ENCODE measurements at places on chromosomes 3 and 15.

DNA sequence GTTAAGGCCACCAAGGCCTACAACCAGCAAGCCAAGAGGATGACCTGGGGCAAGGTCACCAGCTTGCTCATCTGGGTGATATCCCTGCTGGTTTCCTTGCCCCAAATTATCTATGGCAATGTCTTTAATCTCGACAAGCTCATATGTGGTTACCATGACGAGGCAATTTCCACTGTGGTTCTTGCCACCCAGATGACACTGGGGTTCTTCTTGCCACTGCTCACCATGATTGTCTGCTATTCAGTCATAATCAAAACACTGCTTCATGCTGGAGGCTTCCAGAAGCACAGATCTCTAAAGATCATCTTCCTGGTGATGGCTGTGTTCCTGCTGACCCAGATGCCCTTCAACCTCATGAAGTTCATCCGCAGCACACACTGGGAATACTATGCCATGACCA lies 3.6 kb downstream of the CXCR6 start:
- DNase-seq = no peak
- H3K36me3 ChIP-seq = peaks cover 10% of the 10 kb centered on the region
- H3K27me3 ChIP-seq = no peaks in the 10 kb centered on the region
- no peaks in the 10 kb centered on the region for H3K4me1 ChIP-seq
- H3K27ac ChIP-seq = no peak overlapping the region
- H3K4me3 ChIP-seq = no peak overlapping the region

- H3K4me3 ChIP-seq = no peak overlapping the region
- H3K4me1 ChIP-seq = no peaks in the 10 kb centered on the region
- no peaks in the 10 kb centered on the region for H3K27me3 ChIP-seq
- no peaks in the 10 kb centered on the region for H3K36me3 ChIP-seq
- H3K27ac ChIP-seq = no peak overlapping the region
These were observed 3.7 kb upstream of the CPA3 start for GRCh38 chr3:148861277-148861869.

GRCh38 chr3:38117748-38118420 lies 19.0 kb downstream of the ACAA1 start:
- peak overlapping the region; percentile 7 for H3K27ac ChIP-seq
- peaks cover 37% of the 10 kb centered on the region for H3K4me1 ChIP-seq
- H3K4me3 ChIP-seq = no peak overlapping the region
- H3K36me3 ChIP-seq = peaks cover 35% of the 10 kb centered on the region
- no peaks in the 10 kb centered on the region for H3K27me3 ChIP-seq
- DNase-seq = peak; percentile 85

- no peak overlapping the region for H3K4me3 ChIP-seq
- peak; percentile 69 for DNase-seq
- H3K27me3 ChIP-seq = no peaks in the 10 kb centered on the region
- no peaks in the 10 kb centered on the region for H3K36me3 ChIP-seq
- H3K4me1 ChIP-seq = no peaks in the 10 kb centered on the region
These were observed 62.1 kb upstream of the XCR1 start for GRCh38 chr3:46089237-46090011.

DNA sequence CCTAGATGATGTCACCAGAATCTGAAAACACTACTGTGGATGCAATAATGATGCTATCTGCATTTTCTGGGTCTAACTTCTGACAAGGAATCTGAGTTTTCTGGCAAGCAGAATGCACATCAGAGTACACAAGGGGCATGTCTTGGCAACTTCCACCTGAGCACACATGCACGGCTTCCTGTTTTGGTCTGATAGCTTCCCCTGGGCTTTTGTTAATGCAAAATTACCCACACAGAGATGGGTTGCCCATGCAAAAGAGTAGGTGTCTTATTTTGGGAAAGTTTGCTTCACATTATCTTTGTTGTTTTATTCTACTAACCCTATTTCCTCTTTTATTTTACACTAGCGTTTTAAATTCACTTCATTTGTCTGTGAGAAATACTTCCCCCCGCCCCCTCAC lies 74.2 kb upstream of the SATB1 start:
- no peaks in the 10 kb centered on the region for H3K4me1 ChIP-seq
- DNase-seq = no peak
- H3K27me3 ChIP-seq = no peaks in the 10 kb centered on the region
- no peak overlapping the region for H3K27ac ChIP-seq
- H3K4me3 ChIP-seq = no peak overlapping the region

GRCh38 chr3:169581633-169582032 lies 81.9 kb downstream of the MECOM start:
- H3K4me3 ChIP-seq = no peak overlapping the region
- no peaks in the 10 kb centered on the region for H3K4me1 ChIP-seq
- H3K36me3 ChIP-seq = no peaks in the 10 kb centered on the region
- DNase-seq = no peak

- no peaks in the 10 kb centered on the region for H3K36me3 ChIP-seq
- H3K27ac ChIP-seq = no peak overlapping the region
These were observed 180.3 kb upstream of the TSC22D2 start for GRCh38 chr3:150227839-150228238.

- peak overlapping the region; percentile 67 for H3K4me3 ChIP-seq
- H3K4me1 ChIP-seq = no peaks in the 10 kb centered on the region
- no peak for DNase-seq
These were observed 714 bp downstream of the ECT2 start for GRCh38 chr3:172751175-172751704.

- H3K36me3 ChIP-seq = no peaks in the 10 kb centered on the region
- no peaks in the 10 kb centered on the region for H3K27me3 ChIP-seq
- no peak overlapping the region for H3K27ac ChIP-seq
- peaks cover 8% of the 10 kb centered on the region for H3K4me1 ChIP-seq
- DNase-seq = no peak
These were observed 87.7 kb upstream of the KLF13 start for GRCh38 chr15:31238906-31239305.

DNA sequence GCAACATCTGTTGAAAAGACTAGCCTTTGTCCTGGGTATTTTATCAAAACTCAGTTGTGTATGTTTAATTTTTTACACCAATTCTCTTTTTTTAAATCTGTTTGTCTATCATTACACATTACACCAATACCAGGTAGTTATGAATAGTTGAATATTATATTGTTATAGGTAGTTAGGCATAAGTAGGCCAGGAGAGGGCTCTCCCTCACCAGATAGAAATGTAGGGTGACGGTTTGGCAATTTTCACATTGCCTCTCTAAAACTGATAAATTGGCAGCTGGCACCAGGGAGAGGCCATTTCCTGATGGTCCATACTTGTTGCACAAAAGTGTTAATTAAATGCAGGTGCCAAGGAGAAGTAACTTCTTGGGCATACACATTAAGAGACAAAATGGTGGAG lies 483.1 kb upstream of the EPHA6 start:
- H3K4me3 ChIP-seq = no peak overlapping the region
- no peaks in the 10 kb centered on the region for H3K36me3 ChIP-seq
- no peaks in the 10 kb centered on the region for H3K4me1 ChIP-seq
- no peaks in the 10 kb centered on the region for H3K27me3 ChIP-seq
- no peak overlapping the region for H3K27ac ChIP-seq

Measured in right lobe of liver (tissue), 6 donors.